WTC11 (cell line): ENCODE measurements at places on chromosomes 5 and 9. TPM values are rescaled to one million over a fixed set of nuclear protein-coding genes. Genes with fewer than 3 reads are reported as not detected.

The LHX2 gene
- 0.42 to 0.50 TPM in 2 of 3 replicates, not detected in the other for total RNA-seq

The ANKRD33B gene
- 5.4 to 9.2 TPM (median 5.9 TPM) in 3 replicates for total RNA-seq

The OR4F3 gene
- total RNA-seq, result not detected in 3 replicates

The PCDHGA2 gene
- total RNA-seq, result 0.66 to 0.96 TPM (median 0.94 TPM) in 3 replicates

DNA sequence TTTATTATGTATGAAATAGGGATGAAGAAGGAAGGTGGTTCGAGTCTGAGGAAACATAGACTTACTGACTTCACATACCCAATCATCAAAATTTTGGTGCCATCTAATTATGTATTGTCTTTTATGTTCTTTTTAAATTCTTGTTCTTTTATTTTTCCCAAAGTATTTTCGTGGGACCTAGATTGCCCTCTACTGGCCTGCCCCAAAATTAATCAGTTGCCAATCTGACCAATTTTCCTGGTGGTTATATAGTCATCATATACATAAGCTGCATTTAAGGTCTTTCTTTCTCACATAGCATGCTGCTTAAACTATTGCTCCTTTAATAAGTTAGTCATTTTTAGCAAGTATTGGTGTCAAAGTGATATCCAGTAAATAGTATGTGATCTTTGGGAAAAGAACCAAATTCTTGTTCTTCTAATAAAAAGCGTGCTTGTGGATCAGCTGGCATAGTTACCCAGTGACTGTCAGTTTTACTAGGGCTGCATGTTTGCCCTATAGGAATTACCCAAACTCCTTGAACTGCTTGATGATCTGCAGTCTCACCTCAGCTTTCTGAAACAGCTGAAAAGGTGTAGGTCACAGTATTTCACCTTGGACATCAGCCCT, 223.5 kb downstream of the SH3GL2 start:
- DNase-seq, result no peak
